ENCODE measurements at places on chromosomes 11 and 22.

DNA sequence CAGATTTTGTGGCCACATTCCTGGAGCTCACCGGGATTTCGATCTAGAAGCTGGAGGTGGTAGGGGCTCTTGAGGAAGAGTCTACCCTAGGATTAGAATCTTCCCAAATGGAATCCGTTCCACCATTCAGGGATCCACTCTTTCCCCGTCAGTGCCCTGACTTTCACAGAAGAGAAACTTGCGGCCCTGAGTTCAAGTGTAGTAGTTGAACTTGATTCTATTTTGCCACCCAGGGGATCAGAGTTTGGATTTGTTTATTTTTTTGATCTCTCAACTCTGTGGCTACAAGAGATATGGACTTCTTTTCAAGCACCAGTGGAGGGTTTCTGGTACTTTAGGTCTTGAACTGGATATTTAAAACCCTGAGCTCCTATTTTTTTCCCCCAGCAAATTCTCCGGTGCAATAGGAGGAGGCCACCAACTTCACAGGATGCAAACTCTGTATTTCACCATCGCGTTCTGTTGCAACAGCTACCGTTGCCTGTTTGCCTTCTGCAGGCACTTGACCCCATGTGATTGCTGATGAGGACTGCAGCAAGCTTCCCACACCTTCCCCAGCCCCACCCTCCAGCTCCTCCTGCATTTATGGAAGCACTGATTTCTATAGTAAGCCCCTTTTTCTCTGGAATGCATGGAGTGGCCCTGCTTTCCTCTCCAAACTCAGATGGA is 14.8 kb upstream of the MRGPRF start:
- DNase-seq: no peak

DNA sequence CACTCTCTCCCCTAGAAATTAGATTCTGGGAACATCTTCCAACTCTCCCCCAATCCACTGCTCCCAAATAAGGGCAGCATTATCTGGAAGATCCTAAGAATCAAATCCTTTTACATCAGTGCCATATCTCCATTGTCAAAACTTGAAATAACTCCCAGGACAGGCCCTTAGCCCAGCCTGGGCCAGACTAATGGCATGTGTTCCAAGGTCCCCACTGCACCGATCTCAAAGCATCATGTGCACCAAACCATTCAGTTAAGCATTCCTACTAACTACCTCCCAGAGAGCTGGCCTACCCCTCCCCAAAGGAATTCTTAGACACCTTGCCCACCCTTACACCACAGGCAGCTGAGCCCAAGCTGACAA is 44.2 kb upstream of the POU2AF1 start:
- no peak for DNase-seq

GRCh38 chr11:115391598-115391997 is 112.6 kb downstream of the CADM1 start:
- no peak for DNase-seq

GRCh38 chr11:67458266-67458665 is 3.1 kb downstream of the CABP4 start:
- DNase-seq: no peak

DNA sequence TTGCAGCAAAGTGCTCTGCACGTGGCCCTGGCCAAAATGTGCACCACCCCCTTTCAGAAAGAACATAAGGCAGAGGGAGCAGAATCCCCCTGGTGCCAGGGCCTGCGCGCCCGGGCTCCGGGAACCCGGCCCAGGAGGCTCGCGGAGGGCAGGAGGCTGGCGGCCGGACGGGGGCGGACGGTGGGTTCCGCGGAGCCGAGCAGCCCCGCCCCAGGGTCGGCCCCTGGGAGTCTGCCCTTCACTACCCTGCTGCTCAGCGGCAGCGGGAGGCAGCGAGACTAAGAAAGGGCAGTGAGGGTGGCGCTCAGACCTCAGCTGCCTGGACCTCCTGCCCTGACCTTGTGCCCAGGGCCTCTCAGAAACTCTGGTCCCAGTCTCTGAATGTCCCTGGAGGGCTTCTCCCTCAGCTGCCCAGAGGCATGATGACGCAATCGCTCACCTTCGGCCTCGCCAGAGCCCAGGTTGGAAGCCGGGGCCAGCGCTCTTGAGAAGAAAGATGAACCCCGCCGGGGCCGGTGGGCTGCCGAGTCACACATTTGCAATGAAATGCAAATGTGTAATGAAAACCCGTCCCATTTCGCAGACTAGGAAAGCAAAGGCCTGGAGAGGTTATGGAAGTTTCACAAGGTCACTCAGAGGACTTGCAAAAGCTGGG is 1.1 kb upstream of the CLMP start:
- no peak for DNase-seq

DNA sequence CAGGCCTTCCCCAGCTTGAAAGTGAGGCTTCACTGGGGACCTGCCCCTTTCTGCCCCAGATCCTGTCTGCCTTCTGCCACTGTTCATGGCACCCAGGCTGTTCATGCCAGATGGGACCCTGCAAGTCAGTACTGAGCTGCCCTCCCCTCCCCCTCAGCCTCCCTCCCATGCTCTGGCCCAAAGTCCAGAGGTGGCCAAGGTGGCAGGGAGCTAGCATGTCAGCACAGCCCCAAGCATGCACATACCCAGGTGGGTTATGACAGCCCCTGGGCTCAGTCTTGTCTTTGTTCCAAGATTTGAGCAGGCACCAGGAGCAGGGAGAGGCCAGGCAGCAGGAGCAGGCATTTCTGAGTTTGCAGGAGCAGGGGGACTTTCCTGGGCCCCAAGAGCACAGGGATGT is 44.1 kb downstream of the DDIAS start:
- DNase-seq: no peak

- no peak for DNase-seq
These were observed 75.9 kb downstream of the MAML2 start for GRCh38 chr11:96267001-96267495.

- no peak for DNase-seq
These were observed 23.9 kb downstream of the GLB1L2 start for GRCh38 chr11:134355656-134356055.

DNA sequence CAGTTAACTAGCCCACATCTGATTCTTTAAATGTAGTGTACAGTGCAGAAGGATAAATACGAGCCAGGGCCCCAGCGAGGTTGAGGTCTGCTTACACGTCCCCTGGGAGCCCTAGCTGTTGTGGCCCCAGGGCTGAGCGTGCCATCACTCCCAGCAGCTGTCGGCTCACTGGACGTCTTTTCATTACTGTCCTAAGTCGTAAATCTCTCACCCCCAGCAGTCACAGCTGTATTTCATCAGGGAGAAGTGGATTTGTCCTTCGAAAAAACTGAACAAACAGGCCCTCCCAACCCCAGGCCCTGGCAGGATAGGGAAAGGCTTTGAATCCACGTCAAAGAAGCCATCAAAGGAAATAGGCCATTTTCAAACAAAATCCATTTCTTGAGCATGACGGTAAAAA is 110.4 kb upstream of the CSNK2A3 start:
- no peak for DNase-seq

DNA sequence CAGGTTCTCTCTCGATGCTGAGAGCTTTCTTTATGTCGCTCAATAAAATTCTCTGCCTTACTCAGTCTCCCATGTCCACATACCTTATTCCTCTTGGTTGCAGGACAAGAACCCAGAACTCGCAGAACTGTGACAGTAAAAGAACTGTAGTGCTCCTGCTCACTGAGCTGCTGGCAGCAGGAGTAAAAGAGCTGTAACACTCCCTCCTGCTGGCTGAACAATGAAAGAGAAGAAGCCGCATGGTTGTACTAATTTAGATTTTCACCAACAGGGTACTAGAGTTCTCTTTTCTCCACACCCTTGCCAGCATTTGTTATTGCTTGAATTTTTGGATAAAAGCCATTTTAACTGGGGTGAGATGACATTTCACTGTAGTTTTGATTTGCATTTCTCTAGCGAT is 433.2 kb downstream of the GUCY1A2 start:
- DNase-seq: no peak

GRCh38 chr11:133403900-133404299 is 128.4 kb downstream of the OPCML start:
- no peak for DNase-seq

DNA sequence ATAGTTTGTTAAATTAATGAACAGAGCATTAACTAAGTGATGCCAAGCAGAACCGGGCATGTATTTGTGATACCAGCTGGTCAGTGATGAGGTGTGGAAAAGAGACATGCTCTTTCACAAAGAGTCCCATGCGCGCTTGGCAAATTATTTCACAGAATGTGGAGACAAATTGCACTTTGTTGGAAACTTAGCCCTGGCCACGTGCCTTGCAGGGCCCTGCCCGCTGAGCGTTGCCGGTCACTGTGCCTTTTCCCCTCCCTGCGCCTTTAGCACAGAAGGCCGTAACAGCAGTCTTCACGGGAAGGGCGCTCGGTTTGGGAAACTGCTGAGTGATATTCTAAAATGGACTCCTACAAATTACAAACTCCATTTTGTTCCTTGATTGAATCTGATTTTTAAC is 235.9 kb downstream of the TBC1D22A start:
- DNase-seq: no peak

GRCh38 chr11:13215149-13215548 is 62.4 kb upstream of the BMAL1 start:
- DNase-seq: no peak

All from anterior cingulate cortex (tissue), 58 donors.